ENCODE measurements at places on chromosomes 1 and 21. TPM values are rescaled to one million over a fixed set of nuclear protein-coding genes. Genes with fewer than 3 reads are reported as not detected.
A peak's percentile ranks its signal among the peaks of the same experiment; 100 is the strongest.

DNA sequence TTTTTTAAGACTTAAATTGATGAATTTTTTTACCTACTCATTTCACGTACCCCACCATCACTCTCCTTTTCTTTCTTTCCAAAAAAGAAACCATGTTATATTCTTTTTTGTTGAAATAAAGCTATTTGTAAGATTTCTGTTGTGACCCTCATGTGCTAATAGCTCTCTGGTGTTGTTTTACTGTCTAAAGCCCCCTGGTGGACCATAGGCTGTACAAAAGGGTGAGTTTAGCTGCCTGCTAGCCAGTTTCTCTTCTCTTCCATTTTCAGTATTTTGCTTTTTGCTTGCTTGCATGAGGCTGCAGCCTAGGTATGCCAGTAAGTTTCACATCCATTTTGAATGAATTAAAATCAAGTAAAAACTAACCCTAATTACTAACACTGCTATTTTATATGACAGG is 15.6 kb upstream of the VAMP3 start:
- no peak for DNase-seq

- no peak for DNase-seq
Measured at GRCh38 chr1:61125263-61125662, 42.9 kb downstream of the NFIA start.

The NBPF10 gene
- 1.2 TPM for total RNA-seq

GRCh38 chr1:52482326-52483004 is 70.4 kb downstream of the TUT4 start:
- DNase-seq = no peak

GRCh38 chr21:32389337-32390015 is 3.3 kb downstream of the URB1 start:
- no peak for DNase-seq

GRCh38 chr1:65164633-65165032 is 16.6 kb downstream of the AK4 start:
- no peak for DNase-seq

The MARK1 gene
- 20.9 TPM for total RNA-seq

The CSF3R gene
- total RNA-seq = 3.9 TPM

- no peak for DNase-seq
Measured at GRCh38 chr1:102751111-102751510, 357.2 kb downstream of the COL11A1 start.

GRCh38 chr21:20882462-20883407 is 115.5 kb upstream of the NCAM2 start:
- no peak for DNase-seq

DNA sequence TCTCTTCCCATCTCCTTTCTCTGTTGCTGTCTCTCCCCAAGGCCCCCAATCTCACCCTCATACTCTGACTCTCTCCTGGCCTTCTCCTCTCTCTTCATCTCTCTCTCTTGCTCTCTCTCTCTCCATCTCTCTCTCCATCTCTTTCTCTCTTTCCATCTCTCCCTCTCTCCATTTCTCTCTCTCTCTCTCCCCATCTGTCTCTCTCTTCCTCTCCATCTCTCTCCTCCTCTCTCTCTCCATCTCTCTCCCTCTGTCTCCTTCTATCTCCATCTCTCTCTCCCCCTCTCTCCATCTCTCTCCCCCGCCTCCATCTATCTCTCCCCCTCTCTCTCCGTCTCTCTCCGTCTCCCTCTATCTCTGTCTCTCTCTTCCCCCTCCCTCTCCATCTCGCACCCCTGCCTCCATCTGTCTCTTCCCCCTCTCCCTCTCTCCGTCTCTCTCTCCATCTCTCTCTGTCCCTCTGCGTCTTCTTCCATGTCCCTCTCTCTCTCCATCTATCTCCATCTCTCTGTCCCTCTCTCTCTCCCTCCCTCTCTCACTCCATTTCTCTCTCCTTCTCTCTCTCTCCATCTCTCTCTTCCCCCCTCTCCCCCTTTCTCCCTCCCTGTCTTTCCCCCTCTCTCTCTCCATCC is 16.0 kb upstream of the EPHA8 start:
- DNase-seq = no peak

GRCh38 chr1:165443539-165444311 is 1.2 kb downstream of the RXRG start:
- DNase-seq = no peak

- no peak for DNase-seq
Measured at GRCh38 chr1:171850651-171851350, 9.5 kb downstream of the DNM3 start.

The EDARADD gene
- 12.8 TPM for total RNA-seq

GRCh38 chr1:176206006-176206960 is 803 bp downstream of the COP1 start:
- peak; percentile 6 for DNase-seq

The SH2D2A gene
- 0.80 TPM for total RNA-seq

DNA sequence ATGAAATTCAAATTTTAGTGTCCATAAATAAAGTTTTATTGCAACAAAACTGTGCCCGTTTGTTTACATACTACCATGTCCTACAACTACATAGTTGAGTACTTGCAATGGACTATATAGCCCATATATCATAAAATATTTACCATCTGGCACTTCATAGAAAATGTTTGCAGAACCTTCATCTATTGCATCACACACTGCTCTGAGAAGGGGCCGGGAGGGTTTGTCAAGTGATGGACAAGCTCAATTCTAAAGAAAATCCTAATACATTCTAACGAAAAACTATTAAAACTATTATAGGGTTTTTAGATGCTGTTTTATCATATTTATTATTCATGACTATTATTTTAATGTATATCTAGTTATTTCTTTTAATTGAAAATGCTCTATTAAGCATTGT is 35.9 kb downstream of the RGSL1 start:
- no peak for DNase-seq

DNA sequence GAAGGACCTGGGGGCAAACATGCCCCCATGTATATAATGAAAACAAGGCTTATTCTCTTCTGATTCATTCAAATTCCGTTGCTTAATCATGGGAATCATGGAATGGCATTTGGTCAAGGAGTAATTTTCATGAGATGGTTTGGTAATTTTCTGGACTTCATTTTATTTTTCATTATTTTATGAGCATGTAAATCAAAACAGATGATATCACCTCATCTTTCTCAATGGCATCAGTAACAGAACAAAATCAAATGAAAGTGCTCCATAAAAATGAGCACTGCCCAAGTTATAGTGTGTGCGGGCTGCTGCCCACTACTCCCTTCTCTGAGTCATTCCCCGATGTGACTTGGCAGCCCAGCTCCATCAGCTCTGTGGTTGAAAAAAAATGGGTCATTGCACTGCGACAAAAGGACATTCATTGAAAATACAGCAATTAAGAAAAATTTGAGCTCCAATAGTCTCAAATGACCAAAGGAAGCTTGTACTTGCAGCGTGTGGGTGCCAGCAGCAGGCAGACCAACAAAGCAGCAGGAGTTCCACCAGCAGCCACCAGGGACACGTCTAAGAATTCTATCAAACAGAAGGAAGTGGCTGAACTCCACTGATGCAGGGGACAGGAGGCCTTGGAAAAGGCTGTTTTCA is 84.3 kb upstream of the VAV3 start:
- DNase-seq = no peak

DNA sequence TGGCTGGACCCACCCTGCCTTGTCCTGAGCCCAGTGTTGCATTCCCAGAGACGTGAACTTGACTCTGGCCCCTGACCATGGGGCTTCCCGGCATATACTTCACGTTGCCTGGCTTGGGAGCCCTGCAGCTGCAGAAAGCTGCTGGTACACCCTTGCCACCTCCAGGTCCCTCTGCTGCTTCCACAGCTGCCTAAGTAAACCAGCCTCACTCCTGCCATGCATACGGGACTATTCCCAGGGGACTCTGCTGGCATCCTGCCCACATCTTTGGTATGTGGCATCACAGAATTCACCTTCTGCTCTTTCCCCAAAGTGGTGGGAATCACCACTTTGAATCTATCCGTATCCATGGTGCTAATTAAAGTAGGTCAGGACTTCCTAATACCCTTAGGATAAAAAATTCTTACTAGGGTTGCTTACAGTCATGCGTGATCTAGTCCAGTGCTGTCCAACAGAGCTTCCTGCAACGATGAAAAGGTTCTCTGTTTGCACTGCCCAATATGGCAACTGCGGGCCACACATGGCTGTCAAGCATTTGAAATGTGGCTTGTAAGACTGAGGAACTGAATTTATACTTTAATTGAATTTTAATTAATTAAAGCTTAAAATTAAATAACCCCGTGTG is 203.0 kb downstream of the GRIK3 start:
- no peak for DNase-seq

The TNFRSF1B gene
- 10.9 TPM for total RNA-seq

The LRRC38 gene
- 0.45 TPM for total RNA-seq

DNA sequence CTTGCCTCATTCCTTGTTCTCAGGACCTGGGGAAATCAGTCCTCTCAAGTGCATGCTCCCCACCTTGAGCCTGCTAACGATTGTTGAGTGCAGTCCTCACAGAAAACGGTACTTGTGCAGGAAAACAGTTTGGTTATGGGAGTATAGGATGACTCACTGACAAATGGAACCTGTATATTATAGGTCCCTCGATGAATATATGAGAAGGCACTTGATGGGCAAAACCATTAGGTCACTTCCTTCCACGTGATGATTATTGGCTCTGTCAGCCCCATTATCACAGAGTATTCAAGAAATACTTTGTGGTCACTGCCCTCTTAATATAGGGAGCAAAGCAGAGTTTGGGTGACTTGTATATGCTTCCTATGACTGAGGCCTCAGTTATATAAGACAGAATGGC is 6.2 kb downstream of the CCDC17 start:
- DNase-seq = no peak

- no peak for DNase-seq
Measured at GRCh38 chr1:223338811-223339746, 24.9 kb downstream of the SUSD4 start.

The BEND5 gene
- total RNA-seq = 4.9 TPM

- DNase-seq = no peak
Measured at GRCh38 chr1:31811605-31812004, 4.2 kb downstream of the SPOCD1 start.

The HES4 gene
- total RNA-seq = 82.6 TPM

The TPTE gene
- 17.2 TPM for total RNA-seq

GRCh38 chr1:107000902-107001301 is 55.6 kb upstream of the PRMT6 start:
- no peak for DNase-seq

The OR2L2 gene
- total RNA-seq = 0.17 TPM

DNA sequence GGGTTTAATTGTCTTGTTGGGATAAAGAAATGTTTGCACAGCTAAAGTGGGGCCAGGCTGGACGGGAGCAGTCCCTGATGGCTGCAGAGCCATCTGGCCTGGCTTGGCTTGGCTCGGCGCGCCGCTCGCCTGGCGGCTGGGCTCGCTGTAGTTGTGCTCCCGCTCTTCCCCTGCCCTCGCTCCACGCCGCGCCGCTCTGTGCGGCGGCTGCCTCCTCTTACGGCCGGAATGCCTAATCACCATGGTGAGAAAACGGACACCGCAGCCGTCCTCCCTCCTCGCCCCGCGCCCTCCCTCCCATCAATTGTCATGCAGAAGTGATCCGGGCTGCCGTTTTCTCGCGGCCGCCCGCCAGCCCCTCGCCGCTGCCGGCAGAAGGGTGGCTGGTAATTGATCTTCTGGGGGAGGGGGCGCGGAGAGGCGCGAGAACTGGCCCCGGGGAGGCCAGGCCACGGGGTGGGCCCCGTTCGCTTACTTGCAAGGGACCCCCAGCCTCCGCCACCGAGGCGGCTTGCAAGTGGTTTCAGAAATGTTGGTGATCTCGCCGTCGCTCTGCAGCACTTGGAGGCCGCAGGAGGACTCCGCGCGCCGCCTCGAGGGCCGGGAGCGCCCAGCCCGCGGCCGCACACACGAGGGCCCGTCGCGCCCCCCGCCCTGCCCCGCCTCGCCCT is 12.4 kb downstream of the RNF220 start:
- DNase-seq = no peak

- DNase-seq = no peak
Measured at GRCh38 chr1:5611851-5612250, 380.4 kb downstream of the NPHP4 start.
